ENCODE measurements at places on chromosomes 3 and 15.

GRCh38 chr3:186788482-186789370, 5.3 kb downstream of the EIF4A2 start:
- peak; percentile 19 for DNase-seq

- DNase-seq, result no peak
Observed at GRCh38 chr15:31364301-31365031, 37.8 kb downstream of the KLF13 start.

GRCh38 chr15:70356919-70357318, 259.2 kb upstream of the TLE3 start:
- no peak for DNase-seq

- no peak for DNase-seq
Observed at GRCh38 chr3:193229851-193230420, 11.1 kb upstream of the PLAAT1 start.

DNA sequence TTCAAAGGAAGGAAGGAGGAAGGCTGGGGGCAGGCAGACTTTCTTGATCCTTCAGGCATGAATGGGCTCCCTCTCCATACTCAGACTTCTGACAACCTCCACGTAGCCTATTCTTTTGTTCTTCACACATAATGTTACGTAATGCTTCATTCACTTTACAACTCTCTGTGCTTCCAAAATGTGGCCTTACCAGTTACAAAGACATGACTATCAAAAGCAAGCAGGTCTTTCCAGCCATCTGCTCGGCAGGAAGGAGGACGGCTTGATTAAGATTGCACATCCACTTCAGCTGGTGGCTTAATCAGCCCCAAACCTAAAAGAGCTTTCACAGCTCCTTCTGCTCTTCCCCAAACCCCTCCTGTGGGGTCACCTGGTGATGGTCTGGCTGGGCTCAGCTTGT, 263.2 kb downstream of the XXYLT1 start:
- DNase-seq, result no peak

- peak; percentile 2 for DNase-seq
Observed at GRCh38 chr3:29515451-29515850, 234.6 kb downstream of the RBMS3 start.

DNA sequence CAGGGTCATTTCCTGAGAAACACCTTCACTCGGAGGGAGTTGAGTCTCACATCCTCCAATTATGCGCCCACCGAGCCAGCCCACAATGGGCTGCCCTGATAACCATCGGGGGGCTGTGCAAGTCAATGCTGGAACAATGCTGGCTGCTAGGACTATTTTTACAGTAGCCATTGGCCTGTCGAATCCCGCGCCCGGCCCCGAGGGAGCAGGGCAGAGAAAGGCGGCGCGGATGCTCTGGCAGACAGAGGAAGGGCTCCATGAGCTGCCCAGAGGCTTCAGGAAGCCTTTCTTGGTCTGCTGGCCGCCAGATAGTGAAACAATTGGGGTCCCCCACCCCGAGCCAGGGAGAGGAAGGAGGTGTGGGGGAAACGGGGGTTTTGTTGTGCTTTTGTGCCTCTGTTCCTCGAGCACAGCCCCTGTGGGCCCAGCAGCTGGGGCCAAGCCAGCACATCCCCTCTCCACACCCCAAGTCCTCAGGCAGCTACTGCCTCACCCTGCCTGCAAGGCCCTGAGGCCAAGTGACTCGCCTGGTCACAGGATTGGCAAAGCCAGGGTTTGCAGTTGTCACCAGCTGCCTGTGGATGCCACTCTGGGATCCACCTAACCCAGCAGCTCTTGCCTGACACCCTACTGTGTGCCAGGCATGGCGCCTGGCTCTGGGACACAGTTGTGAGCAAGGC, 39.0 kb downstream of the SLC6A6 start:
- no peak for DNase-seq

- no peak for DNase-seq
Observed at GRCh38 chr3:41650406-41650805, 311.5 kb downstream of the ULK4 start.

GRCh38 chr3:148309390-148310035, 388.2 kb upstream of the AGTR1 start:
- DNase-seq, result peak; percentile 48

DNA sequence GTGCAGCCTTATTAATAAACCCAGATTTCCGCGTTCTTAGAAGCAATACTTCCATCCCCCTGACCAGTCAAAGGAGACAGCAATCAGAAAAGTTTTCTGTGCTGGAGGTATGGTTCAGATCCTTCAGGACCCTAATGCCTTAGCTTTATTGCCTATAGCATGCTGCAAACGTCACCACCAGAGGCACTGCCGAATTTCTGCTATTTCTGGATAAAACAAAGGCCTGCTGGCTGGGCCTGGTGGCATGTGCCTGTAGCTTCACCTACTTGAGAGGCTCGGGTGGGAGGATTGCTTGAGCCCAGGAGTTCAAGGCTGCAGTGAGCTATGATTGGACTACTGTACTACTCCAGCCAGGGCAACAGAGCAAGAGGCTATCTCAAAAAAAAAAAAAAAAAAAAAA, 407.2 kb downstream of the FOXP1 start:
- no peak for DNase-seq

DNA sequence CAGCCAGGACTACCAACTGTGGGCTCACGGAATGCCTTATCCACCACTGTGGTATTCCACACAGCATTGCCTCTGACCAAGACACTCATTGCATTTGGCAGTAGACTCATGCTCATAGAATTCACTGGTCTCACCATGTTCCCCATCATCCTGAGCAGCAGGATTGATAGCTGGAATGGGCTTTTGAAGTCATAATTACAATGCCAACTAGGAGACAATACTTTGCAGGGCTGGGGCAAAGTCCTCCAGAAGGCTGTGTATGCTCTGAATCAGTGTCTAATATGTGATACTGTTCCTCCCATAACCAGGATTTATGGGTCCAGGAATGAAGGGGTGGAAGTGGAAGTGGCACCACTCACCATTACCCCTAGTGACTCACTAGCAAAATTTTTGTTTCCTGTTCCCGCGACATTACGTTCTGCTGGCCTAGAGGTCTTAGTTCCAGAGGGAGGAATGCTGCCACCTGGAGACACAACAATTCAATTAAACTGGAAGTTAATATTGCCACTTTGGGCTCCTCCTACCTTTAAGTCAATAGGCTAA, 58.6 kb upstream of the CCDC80 start:
- DNase-seq, result no peak

DNA sequence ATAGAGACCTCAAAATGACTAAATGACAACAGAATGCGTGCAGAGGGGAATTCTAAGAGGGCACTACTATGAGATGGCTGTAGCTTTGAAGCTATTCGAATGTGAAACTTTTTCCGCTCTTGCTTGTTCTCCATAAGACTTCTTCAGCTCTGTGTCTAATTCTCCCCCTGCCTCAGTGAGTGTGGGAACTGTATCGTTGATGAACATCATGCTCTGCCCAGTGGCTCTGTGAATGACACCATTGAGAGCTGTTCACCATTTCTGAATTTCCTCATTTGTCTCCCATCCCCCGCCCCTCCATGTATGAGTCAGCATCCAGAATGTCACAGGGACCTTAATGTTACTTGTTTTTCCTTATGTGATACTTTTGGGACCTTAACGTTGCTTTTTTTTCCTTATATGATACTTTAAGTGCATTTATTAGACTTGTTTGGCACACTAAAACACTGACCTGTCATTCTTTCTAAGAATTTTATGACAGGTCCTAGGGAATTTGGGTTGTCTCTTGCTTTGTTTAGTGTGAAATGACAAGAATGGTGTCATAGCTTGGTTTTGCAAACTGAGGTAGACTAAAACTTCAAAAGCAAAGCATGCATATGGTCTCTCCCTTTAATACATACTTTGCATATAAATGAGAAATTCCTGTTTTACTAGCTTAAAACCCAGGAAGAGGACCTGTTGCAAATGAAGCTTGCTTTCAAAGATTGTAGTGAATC, 99.6 kb downstream of the FNDC3B start:
- peak; percentile 62 for DNase-seq

DNA sequence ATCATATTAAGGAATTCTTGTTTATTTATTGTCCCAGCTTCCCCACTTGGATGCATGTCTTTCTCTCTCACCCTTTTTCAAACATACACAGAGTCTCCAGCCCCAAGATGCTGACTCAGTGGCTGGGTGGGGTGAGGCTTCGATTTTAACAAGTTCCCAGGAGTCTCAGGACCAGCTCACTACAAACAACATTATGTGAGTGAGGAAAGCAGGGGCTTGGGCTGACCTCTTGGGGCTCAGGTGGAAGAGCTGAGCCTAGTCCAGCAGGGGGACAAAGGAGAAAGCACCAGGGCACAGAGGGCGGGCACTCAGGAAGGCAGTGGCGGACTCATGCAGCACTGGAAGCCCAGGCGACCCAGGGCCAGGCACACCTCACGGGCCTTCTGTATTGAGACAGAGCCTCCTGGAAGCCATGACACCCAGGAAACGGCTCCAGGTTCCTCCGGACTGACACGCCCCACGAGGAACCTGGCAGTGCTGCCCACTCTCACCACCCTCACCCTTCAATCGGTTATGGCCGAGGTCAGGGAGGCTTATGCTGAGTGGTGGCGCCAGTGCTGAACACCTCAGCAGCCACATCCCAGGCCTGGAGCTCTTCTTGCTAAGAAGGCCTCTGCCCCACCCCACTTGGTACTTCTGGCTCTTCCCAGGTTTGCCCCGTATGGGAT, 97.4 kb downstream of the LRIG1 start:
- no peak for DNase-seq

DNA sequence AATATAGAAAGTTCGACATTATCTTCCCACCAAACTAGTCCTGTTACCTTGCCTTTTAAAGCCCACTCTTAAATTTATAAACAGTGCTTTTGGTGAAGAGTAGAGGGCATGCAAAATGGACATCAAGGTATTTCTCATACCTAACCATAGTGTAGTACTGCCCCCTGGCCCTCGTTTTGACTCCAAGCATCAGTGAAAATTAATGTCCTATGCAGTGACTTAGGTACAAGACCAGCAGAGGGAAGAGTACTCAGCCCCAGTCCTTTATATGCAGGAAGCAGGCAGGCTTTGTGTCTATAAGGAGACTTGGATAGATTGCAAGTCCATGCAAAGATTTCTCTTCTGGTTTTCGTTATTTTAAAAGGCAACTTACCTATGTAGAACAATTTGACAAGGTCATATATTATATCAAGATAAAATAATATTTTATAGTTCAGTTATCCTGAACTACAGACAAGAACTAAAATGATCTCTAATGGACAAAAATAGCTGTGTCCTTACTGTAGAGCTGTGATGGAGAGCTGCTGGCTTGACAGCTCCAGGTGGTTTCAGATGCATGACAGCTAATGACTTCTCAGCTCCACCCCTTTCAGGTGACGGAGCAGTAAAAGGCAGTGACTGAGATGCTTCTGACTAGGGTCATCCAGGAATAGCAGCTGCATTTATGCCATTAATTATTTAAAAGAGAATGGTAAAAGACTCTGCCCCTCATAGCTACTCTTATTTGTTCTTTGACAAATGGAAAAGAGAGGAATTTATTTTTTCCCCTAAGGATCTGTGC, 646.1 kb downstream of the SQOR start:
- no peak for DNase-seq

- DNase-seq, result no peak
Observed at GRCh38 chr3:131223373-131224289, 157.9 kb upstream of the NUDT16 start.

GRCh38 chr15:27458345-27459084, 487.5 kb downstream of the GABRG3 start:
- DNase-seq, result no peak

DNA sequence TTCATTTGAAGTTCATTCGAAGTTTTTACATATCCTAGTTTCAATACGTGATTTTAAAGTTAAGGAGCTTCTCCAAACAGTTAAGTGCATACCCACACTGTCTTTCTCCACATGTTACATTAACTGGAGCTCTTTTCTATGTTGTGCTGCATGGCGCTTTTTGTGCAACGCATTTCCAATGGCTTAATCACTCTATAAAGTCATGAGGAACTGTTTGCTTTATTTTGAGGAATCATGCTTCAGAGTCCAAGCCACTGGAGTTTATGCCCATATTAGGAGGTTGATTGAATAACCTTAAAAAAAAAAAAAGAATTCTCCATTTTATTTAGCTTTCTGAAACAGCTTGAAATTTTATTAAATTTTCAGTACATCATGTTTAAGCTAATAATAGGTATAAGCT, 109.4 kb upstream of the MBNL1 start:
- DNase-seq, result no peak

DNA sequence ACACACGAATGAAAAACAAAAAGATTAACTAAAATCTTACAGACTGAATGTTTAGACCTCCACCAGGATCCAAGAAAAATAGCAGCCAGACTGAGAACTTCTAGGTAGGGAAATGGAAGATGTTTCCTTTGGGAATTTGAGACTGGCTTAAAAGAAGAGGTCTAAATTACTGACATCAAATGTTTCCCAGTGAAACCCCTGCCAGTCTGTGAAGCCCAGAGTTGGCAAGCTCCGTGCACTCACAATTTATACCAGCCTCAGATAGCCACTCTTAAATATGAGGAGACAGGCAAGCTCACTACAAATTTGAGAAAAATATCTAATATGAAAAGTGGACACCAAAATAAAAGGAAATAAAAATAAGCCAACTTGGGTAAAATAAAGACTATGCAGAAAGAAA, 700.5 kb upstream of the ZNF385D start:
- no peak for DNase-seq

GRCh38 chr15:75508840-75509532, 57.5 kb upstream of the SIN3A start:
- peak; percentile 23 for DNase-seq

GRCh38 chr15:92667287-92667904, 11.8 kb upstream of the FAM174B start:
- DNase-seq, result no peak

DNA sequence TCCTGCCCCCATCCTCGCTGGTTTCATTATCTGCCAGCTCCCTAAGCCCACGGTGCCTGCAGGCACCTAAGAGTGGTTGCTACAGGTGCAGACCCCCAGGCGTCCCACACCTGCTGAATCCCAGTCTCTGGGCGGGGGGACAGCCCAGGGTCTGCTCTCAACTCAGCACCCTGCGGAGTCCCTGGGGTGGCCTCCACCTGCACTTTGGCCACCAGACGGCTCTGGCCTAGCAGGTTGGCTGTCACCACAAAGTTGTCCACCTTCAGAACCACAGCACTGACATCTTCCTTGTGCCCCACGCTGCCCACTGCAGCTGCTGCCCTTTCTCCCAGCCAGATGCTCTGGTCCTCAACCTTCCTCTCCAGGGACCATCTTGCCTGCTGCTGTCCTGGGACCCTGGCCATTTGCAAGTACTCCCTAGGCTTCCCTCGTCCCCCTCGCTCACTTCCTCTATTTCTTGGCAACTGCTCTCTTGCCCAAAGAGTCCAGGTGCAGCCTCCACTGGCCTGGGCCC, 34.9 kb upstream of the SNRPA1 start:
- no peak for DNase-seq

DNA sequence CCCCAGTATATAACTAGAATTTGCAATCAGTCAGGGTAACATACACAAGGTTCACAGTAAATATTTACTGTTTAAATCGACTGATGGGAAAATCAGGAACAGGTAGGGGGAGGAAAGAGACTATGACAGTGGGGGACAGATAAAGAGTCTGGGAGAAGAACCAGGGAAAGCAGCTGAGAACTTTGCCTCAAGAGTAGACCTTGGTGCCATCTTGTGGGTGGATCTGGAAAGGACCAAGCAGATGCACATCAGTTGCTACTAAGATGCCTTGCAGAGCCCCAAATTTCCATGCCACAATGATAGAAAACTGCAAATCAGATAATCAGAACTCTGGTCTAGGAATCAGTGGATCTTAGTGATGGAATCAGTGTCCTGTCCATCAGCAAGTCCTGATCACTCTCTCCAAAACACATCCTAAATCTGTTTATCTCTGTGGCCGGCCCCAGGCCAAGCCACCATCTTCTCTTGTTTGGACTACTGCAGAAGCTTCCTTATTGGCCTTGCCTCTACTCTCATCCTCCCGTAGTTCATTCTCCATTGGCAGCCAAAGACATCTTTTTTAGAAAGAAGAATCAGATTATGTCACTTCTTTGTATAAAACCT, 62.7 kb downstream of the PDE8A start:
- peak; percentile 29 for DNase-seq
